ENCODE measurements at places on chromosomes 4 and X. TPM values are rescaled to one million over a fixed set of nuclear protein-coding genes. Genes with fewer than 3 reads are reported as not detected.

Gene GPR34
- total RNA-seq = 0.28 TPM

DNA sequence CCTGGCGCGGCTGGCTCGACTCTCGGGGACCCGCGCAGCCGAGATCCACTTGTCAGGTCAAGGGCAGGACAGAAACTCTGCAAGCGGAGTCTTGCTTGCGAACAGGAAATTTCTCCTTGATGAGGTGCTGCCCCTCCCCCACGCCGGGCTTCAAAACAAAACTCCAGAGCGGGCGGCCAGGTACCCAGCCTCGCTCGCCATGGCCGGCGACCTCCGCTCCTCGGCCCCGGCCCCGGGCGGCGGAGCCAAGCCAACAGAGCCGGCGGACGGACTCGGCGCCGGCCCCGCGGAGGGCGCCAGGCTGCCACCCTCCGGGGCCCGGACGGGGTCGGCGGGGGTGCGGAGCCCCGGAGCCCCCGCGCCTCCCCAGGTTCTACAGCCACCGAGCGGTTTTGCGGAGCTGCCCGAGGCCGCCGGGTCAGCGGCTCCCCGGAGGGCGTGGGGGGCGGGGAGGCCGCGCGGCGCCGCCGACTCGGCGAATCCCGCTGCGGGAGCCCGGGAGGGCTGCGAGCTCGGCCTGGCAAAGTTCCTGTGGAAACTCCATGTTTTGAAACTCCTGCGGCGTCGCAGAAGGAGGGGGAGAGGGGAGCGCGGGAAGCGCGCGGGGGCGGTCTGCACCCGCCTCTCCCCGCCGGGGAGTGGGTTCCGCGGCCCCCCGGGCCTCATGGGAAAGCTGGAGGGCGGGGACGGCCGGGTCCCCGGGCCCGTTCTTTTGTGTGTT, 11.7 kb upstream of the BCOR start:
- H3K4me1 ChIP-seq = peaks cover 20% of the 10 kb centered on the region
- H3K27ac ChIP-seq = no peak overlapping the region
- peak overlapping the region; percentile 19 for H3K4me3 ChIP-seq
- no peak for DNase-seq
- H3K36me3 ChIP-seq = no peaks in the 10 kb centered on the region

- H3K4me3 ChIP-seq = no peak overlapping the region
- no peak overlapping the region for H3K27ac ChIP-seq
- H3K27me3 ChIP-seq = no peaks in the 10 kb centered on the region
- no peaks in the 10 kb centered on the region for H3K4me1 ChIP-seq
Observed at GRCh38 chr4:152707632-152708031, 27.8 kb upstream of the TMEM154 start.

GRCh38 chrX:102345916-102346315, 93.9 kb downstream of the NXF2B start:
- H3K4me3 ChIP-seq = no peak overlapping the region
- H3K36me3 ChIP-seq = no peaks in the 10 kb centered on the region
- no peaks in the 10 kb centered on the region for H3K27me3 ChIP-seq
- no peak overlapping the region for H3K27ac ChIP-seq
- peak; percentile 51 for DNase-seq

Gene SMARCA1
- total RNA-seq = 0.39 TPM

Gene AGTR2
- total RNA-seq = not detected

Gene TMSB15B
- 6.1 TPM for total RNA-seq

- no peak for DNase-seq
- no peaks in the 10 kb centered on the region for H3K4me1 ChIP-seq
- no peaks in the 10 kb centered on the region for H3K27me3 ChIP-seq
- H3K4me3 ChIP-seq = no peak overlapping the region
Observed at GRCh38 chr4:20624793-20625374, 75.4 kb upstream of the PACRGL start.

GRCh38 chrX:136183917-136184316, 36.6 kb downstream of the FHL1 start:
- H3K27me3 ChIP-seq = no peaks in the 10 kb centered on the region
- DNase-seq = no peak
- no peak overlapping the region for H3K4me3 ChIP-seq
- H3K36me3 ChIP-seq = no peaks in the 10 kb centered on the region

GRCh38 chrX:107599450-107599861, 28.9 kb upstream of the PRPS1 start:
- no peaks in the 10 kb centered on the region for H3K36me3 ChIP-seq
- H3K27me3 ChIP-seq = no peaks in the 10 kb centered on the region
- DNase-seq = no peak
- H3K4me3 ChIP-seq = no peak overlapping the region
- H3K27ac ChIP-seq = no peak overlapping the region

- no peaks in the 10 kb centered on the region for H3K4me1 ChIP-seq
- no peaks in the 10 kb centered on the region for H3K36me3 ChIP-seq
- no peaks in the 10 kb centered on the region for H3K27me3 ChIP-seq
- no peak overlapping the region for H3K4me3 ChIP-seq
Observed at GRCh38 chr4:180189666-180190065, 2053.5 kb upstream of the TENM3 start.

GRCh38 chr4:80587871-80588385, 252.4 kb downstream of the CFAP299 start:
- no peak for DNase-seq
- no peaks in the 10 kb centered on the region for H3K27me3 ChIP-seq
- H3K4me1 ChIP-seq = no peaks in the 10 kb centered on the region
- no peak overlapping the region for H3K4me3 ChIP-seq

DNA sequence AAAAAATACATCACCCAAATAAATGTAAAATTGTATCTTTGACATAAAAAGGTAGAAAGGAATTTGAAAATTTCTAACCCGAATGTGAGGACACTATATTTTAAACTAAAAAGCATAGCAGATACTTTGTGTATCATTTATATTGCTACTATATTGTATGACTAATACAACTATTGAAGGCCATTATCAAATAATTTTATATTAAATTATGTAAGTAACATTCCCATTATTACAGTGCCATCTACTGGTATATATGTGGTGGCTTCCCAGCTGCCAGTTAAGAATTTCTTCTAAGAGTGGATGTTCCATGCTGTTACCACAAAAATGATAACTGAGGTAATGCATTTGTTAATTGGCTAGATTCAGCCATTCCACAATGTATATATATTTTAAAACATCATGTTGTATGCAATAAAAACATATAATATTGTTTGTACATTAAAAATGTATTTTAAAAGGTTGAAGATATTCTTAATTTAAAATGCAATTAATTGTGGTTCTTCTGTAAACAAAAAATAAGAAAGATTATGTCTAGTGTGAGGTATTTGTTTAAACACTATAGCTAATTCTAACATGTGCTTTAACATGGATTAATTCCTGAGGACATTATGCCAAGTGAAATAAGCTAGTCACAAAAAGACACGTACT, 65.3 kb downstream of the EGF start:
- no peaks in the 10 kb centered on the region for H3K36me3 ChIP-seq
- no peaks in the 10 kb centered on the region for H3K27me3 ChIP-seq
- peak; percentile 19 for DNase-seq
- H3K4me1 ChIP-seq = no peaks in the 10 kb centered on the region
- no peak overlapping the region for H3K4me3 ChIP-seq

DNA sequence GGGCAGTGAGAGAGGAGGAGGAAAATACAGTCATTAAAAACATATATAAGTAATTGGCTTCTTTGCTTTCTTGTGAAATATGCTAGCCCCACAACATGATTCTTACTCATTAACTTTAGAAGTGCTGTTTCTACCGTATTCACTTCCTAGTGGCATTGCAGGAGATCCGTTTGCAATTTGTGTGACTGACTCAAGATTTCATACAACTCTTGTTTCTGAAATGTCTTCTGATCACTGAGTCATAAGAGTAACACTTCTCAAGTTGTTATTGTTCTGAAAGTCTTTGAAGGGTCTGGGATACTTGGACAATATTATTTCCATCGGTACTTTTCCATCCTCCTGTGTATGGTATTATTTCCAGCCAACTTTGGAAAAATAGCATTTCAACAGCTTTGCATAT, 310.8 kb downstream of the PACRGL start:
- H3K4me3 ChIP-seq = no peak overlapping the region
- H3K27me3 ChIP-seq = no peaks in the 10 kb centered on the region
- no peaks in the 10 kb centered on the region for H3K36me3 ChIP-seq
- H3K4me1 ChIP-seq = no peaks in the 10 kb centered on the region
- no peak for DNase-seq
